ENCODE measurements at places on chromosomes 2 and 18.

DNA sequence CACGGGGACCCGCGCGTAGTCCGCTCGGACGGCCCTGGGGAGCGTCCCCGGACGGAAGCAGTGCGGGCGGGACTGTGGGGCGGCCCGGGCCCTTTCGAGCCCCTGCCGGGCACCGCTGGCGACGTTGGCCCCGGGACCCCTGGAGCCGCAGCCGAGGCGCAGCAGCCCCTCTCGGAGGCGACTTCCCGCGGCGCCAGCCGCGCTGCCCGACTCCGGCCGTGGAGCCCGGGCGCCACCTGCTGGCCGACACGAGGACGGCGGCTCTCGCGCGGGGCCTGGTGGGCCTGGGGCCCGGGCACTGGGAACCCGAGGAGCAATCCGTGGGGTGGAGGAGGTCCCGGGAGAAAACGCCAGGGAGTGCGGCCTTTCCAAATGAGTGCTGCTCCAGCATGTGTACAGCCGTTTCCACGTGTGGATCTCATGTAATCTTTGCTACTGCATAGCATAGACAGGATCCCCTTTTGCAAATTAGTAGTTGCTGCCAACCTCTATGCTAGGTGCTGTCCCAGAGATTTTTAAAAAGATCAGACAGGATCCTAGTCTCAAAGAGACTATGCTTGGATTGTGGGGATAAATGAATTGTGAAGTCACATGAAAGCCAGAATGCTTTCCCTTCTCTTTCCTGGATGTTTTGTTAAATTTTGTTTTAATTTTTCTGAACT, 4.0 kb downstream of the ID2 start:
- no peak for DNase-seq

GRCh38 chr2:176533505-176534193, 264.4 kb downstream of the MTX2 start:
- DNase-seq = no peak

DNA sequence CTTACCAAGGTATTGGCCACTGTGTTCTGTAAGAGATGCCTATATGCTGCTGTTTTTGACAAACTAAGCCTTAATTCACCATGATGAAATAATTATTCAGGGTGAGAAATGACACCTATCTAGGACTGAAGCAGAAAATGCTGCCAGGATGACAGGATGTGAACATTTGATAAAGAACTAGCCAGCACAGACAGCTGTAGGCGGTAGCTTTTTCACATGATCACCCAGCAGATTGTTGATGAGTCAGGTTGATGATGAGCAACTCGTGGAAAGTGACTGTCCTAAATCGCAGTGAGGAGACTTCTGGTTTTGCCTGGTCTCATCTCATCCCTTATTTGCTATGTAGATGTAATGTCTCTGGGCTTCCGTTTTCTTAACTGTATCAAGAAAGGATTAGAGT, 144.1 kb downstream of the PRPF40A start:
- DNase-seq = peak; percentile 70

DNA sequence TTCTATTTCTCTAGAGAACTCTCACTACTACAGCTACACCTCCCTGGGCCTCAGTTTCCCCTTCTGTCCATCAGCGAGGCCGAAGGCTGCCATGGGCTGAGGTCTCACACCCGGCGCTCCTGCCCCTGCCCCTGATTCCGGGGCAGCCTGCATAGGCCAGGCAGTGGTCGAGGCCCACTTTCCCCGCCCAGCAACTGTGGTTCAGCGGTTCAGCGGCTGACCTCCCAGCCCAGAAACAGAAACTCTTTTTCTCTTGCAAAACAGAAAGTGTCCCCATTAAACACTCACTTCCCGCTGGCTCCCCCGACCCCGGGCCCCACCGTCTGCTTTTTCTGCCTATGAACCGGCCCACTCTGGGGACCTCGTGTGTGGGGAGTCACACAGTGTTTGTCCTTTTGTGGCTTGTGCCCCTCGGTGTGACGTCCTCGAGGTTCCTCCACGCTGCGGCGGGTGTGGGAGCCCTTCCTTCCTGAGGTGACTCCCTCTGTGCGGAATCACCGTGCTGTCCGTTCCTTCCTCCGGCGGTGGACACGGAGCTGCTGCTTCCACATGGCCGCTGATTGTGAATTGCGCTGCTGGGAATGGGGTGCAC, 16.0 kb downstream of the PDCD1 start:
- no peak for DNase-seq

DNA sequence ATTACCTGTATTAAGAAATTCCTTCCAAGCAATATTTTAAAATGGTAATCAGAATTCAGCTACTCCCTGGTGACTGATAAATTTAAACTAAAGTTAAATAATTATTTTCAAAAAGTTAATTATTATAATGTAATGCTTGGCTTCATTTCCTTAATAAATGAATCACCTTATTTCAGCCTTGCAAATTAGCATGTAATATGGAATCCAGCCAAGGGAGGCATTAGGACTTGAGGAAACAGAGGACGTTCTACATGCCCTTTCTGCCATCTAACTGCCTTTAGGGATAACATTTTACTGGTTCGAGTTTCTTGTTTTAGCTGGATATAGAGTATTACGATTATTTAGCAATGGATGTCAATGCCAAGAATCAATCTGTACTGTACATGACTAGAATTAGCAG, 636.3 kb downstream of the TSN start:
- no peak for DNase-seq

DNA sequence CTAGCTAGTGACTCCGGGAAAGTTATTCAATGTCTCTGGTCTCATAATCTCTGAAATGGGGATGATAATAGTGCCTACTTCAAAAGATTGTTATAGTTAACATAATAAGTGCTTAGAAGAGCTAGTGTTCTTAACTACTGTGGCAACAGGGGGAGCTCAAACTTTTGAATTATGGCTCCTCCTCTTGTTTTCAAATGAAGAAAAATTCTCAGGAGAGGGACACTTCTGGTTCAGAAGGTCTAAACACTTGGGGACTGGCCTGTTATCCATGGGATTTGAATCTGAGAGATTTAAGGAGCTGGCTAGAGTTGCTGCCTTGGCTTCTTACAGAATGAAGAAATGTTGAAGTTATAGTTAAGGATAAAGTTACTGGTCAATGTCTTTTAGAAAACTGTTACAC, 92.2 kb upstream of the ITGB6 start:
- DNase-seq = no peak

GRCh38 chr2:159774370-159774990, 23.5 kb downstream of the CD302 start:
- no peak for DNase-seq

DNA sequence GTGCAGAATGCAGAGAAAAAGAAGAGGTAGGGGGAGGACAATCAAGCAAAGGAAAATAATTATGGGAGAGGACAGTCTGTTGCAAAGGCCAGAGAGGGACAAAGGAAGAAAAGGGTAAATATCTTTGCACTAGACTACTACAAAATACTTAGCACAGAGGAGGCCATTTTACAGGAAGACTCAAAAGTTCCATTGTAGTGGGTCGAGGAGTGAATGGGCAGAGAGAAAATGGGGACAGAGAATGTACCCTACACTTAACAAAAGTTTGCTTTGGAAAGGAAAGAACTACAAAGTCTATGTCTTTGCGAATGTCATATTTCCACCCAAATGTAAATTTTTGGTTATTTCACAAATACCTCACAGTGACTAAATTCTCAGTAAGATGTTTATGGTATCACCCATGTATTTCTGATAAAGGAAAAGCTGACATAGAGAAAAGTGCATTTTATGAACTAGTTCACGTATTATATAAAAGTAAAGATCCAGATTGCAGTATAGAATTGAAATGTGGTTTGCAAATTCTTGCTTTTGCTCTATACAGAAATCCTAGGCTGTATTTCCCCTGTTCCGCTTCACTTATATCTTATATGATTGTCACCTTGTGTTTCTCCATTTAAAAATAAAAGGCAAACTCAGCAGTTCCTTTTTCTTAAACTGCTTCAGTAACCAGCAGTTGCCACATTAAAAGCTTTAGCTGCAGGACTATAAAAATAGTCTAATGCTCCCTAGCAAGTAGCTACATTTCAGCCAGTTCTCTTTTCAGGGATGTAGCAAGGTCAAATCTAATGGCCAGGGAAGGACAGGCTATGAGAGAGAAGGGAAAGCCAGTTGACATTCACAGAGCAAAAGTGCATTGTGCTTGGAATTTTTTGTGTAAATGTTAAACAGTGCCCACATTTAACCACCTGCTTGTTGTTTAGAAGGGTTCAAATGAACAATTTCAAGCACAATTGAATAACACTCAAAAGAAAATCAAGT, 79.7 kb upstream of the CYTIP start:
- no peak for DNase-seq

- DNase-seq = no peak
Observed at GRCh38 chr18:62863579-62864001, 148.2 kb downstream of the PHLPP1 start.

GRCh38 chr2:8203364-8203763, 478.5 kb upstream of the ID2 start:
- DNase-seq = no peak

DNA sequence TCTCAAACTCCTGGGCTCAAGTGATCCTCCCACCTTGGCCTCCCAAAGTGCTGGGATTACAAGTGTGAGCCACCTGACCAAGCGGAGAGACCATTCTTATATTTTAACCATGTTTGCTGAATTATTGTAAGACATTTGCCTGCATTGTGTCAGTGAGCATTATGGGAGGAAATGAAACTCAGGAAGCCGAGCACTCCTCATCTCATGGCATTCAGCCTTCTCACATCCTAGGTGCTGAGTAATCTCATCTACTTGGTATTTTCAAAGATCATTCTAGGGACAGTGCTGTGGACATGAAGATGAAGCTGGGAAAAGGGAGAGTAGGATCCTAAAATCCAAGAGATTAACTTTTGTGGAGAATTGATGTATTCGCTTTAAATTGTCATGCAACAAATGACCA, 66.1 kb downstream of the NAPG start:
- DNase-seq = no peak

DNA sequence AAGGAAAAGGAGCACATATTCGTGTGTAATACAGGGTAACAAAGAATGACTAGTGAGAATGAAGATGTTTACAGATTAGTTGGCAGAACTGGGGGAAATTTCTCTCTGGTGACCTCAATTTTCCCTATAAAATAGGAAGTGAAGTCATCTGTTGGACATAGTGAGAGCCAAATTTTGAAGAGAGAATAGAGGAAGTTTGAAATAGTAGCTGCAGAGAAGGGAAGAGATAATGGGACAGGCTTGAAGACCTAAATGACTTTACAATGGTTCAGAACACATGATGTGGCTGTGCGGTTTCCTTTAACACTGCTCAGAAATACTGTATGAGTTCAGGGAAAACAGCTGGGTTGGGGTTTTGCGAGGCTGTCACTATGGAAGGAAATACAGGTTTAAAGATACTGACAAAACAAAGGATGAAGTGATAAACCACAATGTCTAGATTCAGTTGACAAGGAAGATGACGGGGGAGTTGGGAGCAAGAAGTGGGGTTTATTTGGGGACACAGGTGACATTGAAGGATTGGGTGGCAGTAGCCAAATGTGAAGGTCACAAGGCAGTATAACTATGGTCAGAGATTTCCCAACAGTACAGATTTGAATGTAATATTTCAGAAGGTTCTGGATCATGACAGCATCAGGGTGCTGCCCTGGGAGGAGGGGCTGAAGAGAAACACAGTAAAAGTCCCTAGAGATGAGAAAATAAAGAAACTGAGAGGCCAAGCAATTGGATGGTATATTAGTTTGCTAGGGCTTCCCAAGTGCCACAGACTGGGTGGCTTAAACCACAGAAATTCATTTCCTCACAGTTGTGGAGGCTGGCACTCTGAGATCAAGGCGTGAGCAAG, 82.6 kb upstream of the TANK start:
- peak; percentile 81 for DNase-seq

GRCh38 chr2:180819106-180819505, 161.3 kb upstream of the UBE2E3 start:
- no peak for DNase-seq

DNA sequence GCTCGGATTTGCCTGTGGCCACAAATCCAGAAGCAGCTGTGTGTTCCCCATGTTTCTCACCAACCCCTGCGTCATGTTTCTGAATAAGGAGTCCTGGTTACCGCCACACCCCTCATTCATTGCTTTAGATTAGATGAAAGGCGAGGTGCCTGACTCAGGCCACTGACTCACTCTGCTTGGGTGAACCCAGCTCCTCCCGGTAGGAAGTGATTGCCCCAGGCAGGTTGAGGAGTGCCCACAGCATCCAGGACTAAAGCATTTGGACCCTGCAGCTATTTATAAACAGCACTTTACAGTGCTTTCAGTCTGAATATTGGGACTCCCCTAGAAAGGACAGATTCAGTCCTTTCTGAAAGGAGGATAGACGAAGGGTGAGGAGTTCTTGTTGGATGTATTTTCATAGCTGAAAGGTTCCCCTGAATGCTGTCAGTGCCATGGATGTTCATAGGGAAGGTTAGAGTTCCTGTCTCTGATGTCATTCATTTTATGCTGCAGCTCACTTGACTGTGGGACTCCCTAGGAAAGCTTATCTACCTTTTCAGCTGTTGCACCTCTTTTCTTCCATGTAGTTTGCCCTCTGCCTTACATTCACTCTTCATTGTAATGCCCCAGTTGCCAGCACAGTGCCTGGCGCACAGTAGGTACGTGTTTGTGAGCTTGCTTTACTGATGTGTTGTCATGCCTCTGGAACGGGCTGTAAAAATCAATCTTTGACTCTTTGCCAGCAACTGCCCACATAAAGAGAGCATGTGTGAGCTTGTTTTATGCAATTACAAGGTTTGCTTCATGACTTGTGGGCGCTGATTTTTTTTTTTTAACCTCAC, 14.9 kb downstream of the ITGA6 start:
- DNase-seq = no peak

- DNase-seq = no peak
Observed at GRCh38 chr2:234189230-234189629, 138.7 kb downstream of the SPP2 start.

DNA sequence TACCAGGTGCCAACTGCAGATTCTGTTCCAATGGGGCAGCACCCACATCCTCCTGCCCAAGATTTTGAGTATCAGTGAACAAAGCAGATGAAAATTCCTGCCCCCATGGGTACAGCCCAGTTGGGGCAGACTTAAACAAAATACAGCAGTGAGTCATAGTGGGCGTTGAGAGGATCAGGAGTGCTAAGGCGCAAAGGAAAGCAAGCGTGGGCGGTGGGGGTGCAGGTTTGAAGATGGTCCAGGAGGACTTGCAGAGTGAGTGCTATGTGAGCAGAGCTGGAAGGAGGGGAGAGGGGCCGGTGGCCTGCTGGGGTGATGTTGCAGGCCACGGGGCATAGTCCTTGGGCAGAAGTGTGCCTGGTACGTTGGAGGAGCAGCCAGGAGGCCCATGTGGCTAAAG, 24.7 kb downstream of the STEAP3 start:
- DNase-seq = no peak

GRCh38 chr2:182375862-182376261, 51.0 kb downstream of the PDE1A start:
- DNase-seq = no peak

- DNase-seq = no peak
Observed at GRCh38 chr2:28209261-28209691, 183.4 kb upstream of the FOSL2 start.

All from GM12878 (cell line).